ENCODE measurements at places on chromosomes 12 and 14.

DNA sequence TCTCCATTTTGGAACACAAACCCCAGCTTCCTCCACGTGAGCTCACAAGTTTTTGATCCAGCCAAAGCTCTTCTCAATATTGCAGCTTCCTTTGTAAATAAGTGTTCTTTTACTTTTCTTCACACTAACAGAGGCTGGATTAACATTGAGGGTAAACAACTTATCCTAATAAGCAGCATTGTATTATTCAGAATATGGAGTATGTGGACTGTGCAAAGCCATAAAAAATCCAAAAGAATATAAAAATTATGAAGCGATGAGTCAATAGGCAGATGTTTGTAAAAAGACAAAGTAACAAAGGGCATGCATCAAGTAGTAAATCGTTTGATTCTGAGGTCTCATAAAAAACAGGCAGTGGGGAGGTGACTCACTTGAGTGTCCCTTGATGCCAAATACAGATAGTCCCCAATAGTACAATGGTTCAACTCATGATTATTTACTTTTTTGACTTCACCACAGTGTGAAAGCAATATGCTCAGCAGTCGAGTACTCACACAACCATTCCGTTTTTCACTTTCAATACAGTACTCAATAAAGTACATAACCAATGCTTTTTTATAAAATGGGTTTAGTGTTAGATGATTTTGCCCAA, 23.1 kb upstream of the KCNK10 start:
- no peak for DNase-seq

DNA sequence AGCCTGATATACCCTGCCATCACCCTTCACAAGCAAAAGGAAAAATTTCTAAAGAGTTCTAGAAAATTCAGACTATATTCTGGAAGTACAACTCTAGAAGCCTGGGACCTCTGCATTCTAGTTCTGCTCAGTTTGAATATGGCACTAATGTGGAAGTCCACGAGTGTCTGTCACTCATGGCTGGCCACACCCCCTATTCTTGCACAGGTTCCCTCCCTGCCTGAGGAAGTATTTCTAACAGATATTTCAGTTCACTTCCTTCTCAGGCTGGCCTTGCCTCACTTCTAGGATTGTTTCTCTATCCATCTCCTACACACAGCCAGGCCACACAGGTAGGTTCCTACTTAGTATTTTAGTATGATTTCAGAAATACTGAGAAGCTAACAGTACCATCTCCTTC, 67.4 kb downstream of the PHLDA1 start:
- DNase-seq: no peak

GRCh38 chr12:5022465-5023061, 21.1 kb upstream of the KCNA5 start:
- DNase-seq: peak; percentile 54

- DNase-seq: peak; percentile 76
Observed at GRCh38 chr12:13171921-13172859, 24.3 kb upstream of the EMP1 start.

DNA sequence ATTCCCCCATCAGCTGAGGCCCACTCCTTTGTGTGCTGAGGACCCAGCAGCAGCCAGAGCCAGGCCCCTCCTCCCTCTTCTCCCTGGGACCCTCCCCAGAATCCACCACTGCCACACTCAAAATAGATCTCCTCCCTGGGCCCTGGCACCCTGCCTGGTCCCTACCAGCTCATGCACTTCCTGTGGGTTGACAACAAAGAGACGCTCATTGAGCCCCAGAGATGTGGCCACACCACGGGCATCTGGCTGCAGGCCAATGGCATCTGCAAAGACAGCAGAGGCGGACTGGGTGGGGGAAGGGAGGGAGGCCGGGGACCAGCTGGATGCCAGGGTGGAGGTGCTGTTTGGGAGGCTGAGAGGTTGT, 16.0 kb upstream of the ENDOU start:
- DNase-seq: no peak

DNA sequence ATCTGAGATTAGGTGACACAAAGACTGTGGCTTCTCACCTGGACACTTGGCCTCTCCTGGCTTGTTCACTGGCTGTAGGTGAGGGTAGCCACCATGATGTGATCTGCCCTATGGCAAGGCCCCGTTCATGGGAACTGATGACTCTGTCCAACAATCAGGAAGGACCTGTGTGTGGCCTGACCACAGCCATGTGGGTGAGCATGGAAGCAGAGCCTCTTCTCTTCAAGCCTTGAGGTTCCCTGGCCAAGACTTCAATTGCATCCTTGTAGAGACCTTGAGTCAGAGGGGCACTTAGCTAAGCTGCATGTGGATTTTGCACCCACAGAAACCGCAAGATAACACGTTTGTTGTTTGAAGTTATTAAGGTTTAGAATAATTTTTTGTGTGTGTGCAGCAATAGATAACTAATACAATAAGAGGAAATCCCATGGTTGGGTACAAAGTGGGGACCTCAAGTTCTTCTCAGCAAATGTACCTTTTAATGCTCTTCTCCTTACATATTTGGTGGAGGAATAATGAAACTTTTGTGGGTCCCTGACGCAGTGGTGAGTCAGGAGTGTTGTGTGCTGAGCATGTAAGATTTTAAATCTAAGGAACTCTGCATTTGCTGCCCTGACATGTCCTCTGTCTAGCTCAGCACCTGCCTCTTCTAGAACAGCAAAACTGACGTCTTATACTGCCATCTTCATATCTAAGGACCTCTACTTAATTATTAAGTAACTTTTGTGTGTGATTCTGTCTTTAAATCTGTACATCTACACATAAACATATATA, 27.5 kb upstream of the PLEKHG7 start:
- no peak for DNase-seq

DNA sequence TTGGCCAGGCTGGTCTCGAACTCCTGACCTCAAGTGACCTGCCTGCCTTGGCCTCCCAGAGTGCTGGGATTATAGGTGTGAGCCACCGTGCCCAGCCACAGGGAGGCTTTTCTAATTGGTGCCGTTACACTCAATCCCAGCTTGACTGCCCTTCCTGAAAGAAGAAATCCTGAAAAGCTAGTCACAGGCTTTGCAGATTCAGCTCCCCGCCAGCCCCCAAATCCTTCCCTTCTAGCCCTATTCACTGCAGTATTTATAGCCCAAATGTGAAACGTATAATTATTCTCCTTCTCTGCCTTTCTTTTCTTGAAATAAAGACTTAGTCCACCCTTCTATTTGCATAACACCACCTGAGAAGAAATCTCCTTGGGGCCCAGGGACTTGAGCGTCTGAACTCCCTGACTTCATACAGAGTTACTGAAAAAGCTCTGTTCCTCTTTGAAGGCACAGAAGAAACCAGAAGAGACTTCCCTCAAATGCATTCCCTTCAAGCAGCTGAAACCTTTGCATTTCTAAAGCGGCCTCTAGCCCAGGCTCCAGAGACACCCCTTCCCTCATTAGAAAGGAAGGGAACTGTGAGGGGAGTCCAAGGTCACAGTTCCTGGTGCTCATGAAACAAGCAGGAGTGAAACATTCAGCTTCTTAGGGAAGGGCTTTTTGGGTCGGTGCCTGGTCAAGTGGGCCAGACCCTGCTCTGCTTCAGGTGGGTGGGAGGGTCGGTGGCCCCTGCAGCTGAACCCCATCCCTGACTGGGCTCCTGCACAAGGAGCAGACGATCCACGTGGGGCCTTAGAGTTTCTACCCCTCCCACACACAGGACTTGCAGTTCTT, 42.3 kb upstream of the BATF start:
- no peak for DNase-seq

DNA sequence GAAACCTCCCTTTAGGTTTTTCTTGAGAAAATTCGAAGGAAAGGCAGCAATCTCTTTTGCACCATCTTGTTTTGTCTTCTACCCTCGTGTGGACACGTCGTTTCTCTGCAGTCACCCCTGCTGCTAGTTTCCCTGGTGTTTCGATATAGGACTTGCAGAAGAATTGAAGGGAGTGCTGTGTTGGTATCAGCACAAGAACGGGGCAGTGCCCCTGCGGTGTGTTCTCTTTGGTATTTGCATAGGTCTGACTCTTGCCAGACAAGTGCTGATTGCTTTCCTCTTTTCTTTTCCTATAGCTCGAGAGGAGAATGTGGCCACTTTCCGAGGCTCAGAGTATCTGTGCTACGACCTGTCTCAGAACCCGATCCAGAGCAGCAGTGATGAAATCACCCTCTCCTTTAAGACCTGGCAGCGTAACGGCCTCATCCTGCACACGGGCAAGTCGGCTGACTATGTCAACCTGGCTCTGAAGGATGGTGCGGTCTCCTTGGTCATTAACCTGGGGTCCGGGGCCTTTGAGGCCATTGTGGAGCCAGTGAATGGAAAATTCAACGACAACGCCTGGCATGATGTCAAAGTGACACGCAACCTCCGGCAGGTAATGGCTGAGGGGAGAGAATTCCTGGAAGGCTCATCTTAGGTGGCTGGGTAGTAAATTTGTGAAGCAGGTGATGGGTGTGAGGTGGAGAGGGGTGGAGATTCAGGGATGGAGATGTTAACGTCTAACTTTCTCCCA, 474.8 kb downstream of the NRXN3 start:
- no peak for DNase-seq

GRCh38 chr12:13945641-13946040, 35.8 kb downstream of the GRIN2B start:
- no peak for DNase-seq

GRCh38 chr14:60723116-60723906, 840 bp downstream of the SIX4 start:
- DNase-seq: peak; percentile 64

DNA sequence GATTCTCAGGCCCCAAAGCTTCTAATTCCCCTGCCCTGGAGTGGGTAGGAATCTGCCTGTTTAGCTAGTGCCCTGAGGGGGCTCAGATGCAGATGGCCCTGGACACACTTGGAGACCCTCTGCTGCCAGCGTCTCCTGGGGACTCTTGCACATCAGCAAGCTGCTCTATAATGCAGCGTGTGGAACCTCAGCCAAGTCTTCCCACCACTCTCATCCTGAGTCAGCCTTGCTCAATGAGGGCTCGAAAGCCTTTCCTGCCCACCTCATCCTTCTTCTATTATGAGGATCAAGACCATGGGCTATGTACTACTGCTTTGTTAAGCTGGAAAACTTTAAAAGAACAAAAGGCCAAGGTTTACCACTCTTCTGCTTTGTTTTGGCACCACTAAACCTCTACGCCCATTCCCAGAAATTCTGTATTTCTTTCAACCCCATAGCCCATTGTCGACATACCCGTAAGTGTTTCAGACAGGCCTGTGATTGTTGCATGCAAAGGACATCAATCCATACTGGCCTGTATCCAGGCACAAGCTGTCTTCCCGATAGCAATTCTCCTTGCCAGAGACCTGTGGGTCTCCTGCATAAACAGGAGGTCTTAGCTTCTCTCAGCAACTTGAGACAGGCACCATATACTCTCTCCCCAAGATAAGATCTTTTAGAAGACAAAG, 246.9 kb downstream of the DPF3 start:
- DNase-seq: no peak

GRCh38 chr12:116339800-116340371, 62.4 kb upstream of the MED13L start:
- no peak for DNase-seq
